ENCODE measurements at places on chromosomes 2 and 18.

- DNase-seq: no peak
These were observed at the start of gene HOXD10 for GRCh38 chr2:176115883-176116813. TSS of gene HOXD10 (plus strand) at chr2:176116778. CDS start at chr2:176116834, 56 bp downstream.

GRCh38 chr2:206263959-206264603 lies 10.4 kb upstream of the ZDBF2 start:
- DNase-seq: no peak

- DNase-seq: no peak
These were observed 43.8 kb downstream of the MOB4 start for GRCh38 chr2:197559681-197560080.

GRCh38 chr18:63147973-63148372 lies 171.6 kb downstream of the BCL2 start:
- DNase-seq: no peak

DNA sequence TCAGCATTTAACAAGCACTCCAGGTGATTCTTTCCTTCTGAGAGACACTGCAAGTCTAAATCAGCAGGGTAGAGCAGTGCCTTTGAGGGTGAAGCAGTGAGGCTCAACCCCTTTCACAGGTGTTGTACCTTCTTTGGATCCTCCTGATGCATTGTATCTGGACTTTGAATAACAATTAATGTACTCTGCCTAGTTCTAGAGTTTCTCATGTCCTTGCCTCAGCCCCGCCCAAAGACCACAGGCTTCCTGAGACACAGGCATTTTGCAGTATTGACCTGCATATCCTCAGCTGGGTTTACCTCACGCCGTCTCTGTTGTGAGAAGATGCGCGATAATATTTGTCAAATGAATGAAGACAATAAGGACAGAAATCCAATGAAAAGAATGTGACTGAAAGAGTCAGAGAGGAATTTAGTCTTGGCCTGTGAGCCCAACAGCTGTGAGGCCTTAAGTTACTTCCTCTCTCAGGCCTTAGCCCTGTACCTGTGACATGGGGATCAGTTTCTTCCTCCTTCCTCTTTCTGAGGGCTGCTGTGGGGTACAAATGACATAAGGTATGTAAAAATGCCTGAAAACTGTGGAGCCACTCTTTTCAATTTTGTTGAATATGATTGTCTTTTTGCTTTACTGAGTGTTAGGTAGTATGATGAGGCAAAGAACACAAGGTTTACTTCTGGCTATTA lies 43.7 kb downstream of the WIPF1 start:
- no peak for DNase-seq

GRCh38 chr18:10046178-10046807 lies 132.5 kb downstream of the VAPA start:
- DNase-seq: no peak

- no peak for DNase-seq
These were observed 115.9 kb upstream of the ASB18 start for GRCh38 chr2:236380051-236380612.

- no peak for DNase-seq
These were observed 106.2 kb downstream of the CYRIA start for GRCh38 chr2:16559278-16560067.

DNA sequence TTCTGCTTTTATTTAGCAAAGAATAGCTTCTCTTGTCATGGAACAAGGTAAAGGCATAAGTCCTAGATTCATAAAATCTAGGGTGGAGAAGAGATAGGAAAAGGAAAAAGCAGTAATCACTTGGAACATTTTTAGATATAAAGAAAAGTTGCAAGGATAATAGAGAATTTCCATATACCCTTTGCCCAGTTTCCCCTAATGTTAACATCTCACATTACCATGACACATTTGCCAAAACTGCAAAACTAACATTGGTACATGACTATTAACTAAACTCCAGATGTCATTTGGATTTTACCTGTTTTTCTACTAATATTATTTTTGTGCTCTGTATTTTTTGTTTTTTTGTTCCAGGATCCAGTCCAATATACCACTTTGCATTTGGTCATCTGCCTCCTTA lies 265.1 kb downstream of the ETAA1 start:
- DNase-seq: no peak

DNA sequence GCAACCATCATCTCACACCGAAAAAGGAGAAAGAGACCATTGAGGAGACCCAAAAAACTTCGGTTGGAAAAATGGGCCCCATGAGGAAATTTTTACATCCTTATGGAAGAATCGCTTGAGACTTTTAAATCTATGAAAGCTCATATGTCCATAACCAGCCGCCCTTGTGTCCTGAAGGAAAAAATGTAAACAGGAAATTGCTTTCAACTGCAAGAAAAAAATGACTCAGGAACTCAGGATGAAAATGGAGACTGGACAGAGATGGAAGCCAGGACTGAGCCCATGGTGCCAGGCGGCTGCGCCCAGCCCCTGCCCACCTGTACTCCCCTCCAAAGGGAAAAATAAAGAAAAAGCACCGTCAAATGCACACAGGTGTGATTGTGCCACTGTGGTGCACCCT lies 81.5 kb upstream of the SLC66A3 start:
- no peak for DNase-seq

GRCh38 chr18:3256693-3257626 lies 5.0 kb upstream of the MYL12B start:
- no peak for DNase-seq

DNA sequence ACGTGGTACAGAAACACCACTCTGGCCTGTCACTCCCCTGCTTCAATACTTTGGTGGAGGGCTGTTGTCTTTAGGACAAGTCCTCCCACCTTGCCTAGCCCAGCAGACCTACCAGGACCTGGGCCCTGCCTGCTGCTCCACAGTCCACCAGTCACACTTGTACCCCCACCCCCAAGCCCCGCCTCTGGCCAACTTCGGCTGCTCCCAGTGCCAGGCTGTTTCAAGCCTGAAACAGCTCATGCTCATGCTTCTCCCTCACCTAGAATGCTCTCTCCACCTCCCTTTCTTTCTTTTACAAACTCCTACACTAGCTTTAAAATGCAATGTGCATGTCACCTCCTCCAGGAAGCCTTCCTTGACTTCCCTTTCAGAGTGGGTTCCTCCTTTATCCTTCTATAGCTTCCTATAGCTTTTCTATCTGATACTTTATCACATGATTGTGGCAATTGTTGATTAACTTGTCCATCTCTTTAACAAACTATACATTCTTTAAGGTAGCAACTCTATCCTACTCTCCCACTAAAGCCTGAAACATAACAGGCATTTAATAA lies 4.8 kb upstream of the OXER1 start:
- no peak for DNase-seq

Measured in SW 1271 (cell line).